ENCODE measurements at places on chromosomes 4 and X. TPM values are rescaled to one million over a fixed set of nuclear protein-coding genes. Genes with fewer than 3 reads are reported as not detected.
A peak's percentile ranks its signal among the peaks of the same experiment; 100 is the strongest.

DNA sequence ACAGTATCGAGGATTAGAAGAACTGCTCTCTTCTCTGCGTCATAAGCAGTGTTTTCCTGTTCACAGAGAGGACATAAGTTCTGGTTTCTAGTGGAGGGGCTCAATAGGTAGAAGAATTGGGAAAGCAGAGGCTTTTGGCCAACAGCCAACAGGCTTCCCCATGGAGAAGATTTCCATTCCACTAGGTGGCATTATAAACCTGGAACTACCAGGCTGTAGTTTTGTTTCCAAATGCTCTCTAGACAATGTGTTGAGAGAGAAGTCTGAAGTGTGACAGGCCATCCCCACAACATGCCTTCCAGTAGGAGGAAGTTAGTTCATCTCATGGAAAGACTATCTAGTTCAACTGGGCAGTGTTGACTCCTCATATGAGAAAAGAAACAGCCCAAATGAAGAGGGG, 63.8 kb upstream of the ANXA10 start:
- H3K4me3 ChIP-seq, result no peak overlapping the region
- H3K27ac ChIP-seq, result no peak overlapping the region
- DNase-seq, result no peak
- no peaks in the 10 kb centered on the region for H3K36me3 ChIP-seq
- H3K27me3 ChIP-seq, result no peaks in the 10 kb centered on the region
- no peaks in the 10 kb centered on the region for H3K4me1 ChIP-seq

GRCh38 chr4:142698552-142698951, 147.5 kb downstream of the INPP4B start:
- no peaks in the 10 kb centered on the region for H3K36me3 ChIP-seq
- H3K27me3 ChIP-seq, result no peaks in the 10 kb centered on the region
- peaks cover 40% of the 10 kb centered on the region for H3K4me1 ChIP-seq
- no peak for DNase-seq
- no peak overlapping the region for H3K4me3 ChIP-seq
- H3K27ac ChIP-seq, result peak overlapping the region; percentile 38

DNA sequence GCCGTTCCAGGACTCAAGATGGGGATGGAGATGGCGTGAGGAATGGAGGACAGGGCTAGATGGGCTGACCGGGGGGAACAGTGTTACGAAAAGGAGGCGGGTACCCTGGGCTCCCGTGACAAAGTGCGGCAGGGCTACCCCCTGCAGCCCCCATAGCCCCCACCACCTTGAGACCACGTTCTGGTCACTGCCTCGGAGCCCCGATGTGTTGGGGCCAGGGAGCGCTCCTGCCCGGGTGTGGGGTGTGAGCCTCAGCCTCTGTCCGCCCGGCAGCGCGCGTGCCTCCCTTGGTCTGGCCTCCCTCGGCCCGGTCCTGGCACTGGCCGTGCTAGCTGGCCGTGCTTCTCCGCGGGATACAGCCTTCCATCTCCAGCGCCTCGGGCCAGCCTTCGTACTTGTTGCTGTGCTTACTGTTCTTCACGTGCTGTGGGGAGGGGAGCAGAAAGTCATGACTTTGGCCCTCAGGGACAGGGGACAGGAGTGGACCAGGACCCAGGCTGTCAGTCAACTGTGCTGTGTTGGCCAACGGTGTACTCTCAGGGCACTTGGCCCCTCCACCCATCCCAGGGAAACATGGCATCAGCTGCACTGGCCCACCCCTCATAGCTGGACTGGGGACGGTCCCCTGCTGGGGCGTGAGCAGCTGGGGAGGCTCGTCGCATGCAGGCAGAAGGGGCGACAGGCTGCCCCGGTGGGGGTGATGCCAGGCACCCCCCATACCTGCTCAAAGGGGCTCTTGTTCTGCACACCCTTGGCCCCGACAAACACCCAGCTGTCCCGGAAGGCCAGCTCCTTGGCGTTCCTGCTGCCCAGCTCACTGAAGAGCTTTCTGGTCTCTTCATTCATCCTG, 9.3 kb downstream of the FAM3A start:
- peaks cover 17% of the 10 kb centered on the region for H3K36me3 ChIP-seq
- peaks cover 14% of the 10 kb centered on the region for H3K4me1 ChIP-seq
- DNase-seq, result no peak
- H3K4me3 ChIP-seq, result no peak overlapping the region

DNA sequence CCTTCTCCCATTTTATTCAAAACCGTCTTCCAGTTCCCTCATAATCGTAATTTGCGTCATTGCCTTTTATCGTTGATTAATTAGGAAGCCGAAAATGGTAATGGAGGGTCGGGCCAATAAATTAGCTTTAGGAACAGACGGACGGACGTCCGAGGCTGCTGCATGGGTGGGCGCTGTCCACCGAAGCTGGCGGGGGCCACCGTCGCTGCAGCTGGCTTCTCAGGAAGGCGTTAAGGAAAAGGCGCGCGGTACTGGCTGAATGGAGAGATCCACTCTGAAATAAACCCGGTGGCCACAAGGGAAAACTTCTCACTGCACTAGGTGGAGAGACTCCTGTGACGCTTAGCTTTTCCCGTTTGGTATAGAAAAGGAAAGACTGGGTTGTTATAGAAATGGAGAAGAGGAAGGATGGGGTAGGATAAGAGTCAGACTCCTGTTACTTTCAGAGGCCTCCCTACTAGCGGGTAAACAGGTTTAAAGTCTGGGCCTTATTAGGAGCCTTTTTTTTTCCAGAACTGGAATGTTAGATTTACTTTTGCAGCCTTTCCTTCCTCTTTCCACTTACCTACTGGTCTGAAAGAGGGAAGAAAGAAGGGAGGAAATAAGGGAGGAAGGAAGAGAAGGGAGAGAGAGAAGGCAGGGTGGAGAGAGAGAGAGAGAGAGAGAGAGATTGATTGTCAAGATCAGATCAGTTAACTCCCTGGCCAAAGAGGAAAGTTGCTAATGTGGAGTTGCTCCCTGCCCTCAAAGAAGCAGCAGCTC, 11.3 kb upstream of the PRDM8 start:
- peaks cover 45% of the 10 kb centered on the region for H3K4me1 ChIP-seq
- DNase-seq, result no peak
- H3K27me3 ChIP-seq, result peaks cover 12% of the 10 kb centered on the region
- H3K4me3 ChIP-seq, result peak overlapping the region; percentile 96

- H3K27me3 ChIP-seq, result no peaks in the 10 kb centered on the region
- DNase-seq, result no peak
Observed at GRCh38 chr4:69096810-69097209, 536 bp downstream of the UGT2B7 start.

DNA sequence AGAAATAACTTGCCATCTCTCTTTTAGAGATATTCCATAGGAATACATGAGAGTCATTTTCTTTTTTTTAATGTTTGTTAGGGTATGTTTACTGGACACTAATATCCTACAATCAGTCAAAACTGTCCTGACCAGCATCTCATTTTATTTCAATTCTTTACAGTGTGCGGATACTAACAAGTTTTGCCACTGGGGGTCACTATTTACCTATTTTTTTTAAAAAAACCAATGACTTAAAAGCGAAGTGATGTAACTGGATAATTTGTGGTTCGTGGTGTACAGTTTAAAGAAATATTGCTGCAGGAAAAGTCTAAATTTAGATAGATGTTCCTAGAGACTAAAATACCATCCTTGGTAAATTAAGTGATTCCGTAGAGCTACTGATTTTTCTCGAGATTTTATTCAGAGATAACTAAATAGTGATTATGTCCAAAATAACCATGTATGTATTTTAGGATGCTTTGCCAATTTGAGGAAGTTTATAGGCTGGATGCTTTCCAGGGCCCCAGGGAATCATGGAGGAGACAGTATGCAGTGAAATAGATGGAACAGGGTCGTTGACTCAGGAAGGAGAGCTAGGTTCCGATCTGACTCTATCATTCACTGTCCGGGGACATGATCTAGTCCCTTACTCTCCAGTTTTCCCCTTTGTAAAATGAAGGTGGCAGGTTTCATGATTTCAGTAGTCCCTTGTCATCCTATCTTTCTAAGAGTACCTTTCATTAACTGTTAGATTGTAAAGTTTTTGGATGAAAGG, 34.0 kb upstream of the GNPDA2 start:
- H3K27me3 ChIP-seq, result peaks cover 20% of the 10 kb centered on the region
- no peak overlapping the region for H3K4me3 ChIP-seq
- H3K36me3 ChIP-seq, result no peaks in the 10 kb centered on the region

DNA sequence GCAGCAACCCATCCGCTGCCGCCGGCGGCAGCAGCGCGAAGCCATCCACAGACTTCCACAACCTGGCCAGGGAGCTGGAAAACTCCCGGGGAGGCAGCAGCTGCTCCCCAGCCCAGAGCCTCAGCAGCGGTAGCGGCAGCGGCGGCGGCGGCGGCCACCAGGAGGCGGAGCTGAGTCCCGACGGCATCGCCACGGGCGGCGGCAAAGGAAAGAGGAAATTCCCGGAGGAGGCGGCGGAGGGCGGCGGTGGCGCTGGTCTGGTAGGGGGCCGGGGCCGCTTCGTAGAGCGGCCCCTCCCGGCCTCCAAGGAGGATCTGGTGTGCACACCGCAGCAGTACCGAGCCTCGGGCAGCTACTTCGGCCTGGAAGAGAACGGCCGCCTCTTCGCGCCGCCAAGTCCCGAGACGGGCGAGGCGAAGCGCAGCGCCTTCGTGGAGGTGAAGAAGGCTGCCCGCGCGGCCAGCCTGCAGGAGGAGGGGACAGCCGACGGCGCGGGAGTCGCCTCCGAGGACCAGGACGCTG, 4.9 kb downstream of the PRDM8 start:
- peak overlapping the region; percentile 75 for H3K27ac ChIP-seq
- peaks cover 23% of the 10 kb centered on the region for H3K4me1 ChIP-seq

- H3K27ac ChIP-seq, result no peak overlapping the region
- H3K4me1 ChIP-seq, result peaks cover 39% of the 10 kb centered on the region
- peaks cover 5% of the 10 kb centered on the region for H3K36me3 ChIP-seq
Observed at GRCh38 chr4:40621592-40622512, 7.8 kb downstream of the RBM47 start.

DNA sequence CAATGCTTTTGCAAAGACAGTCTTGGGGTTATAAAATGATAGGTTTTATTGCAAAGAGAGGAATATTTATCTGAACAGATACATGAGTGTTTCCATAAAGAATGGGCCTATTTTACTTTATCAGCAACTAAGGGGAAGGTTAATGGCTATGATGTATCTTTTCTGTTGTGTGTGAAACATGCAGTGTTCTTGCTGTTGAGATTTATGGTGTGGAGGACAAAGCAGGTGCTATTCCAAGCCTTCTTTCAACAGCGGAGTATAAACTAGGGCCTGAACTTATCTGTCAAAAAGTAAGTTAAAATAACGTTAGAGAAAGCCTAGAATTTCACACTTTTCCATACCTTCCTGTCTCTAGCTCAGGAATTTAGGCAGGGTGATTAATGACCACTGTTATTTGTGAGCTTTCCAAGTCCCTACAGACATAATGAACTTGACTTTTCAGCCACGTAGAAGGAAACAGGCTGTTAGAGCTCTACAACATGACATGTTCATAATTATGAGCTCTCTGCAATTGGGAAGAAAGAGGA, 411.4 kb downstream of the IL1RAPL1 start:
- H3K4me3 ChIP-seq, result no peak overlapping the region
- H3K27ac ChIP-seq, result no peak overlapping the region
- no peaks in the 10 kb centered on the region for H3K4me1 ChIP-seq
- H3K27me3 ChIP-seq, result no peaks in the 10 kb centered on the region
- no peak for DNase-seq

- H3K27ac ChIP-seq, result no peak overlapping the region
- no peak overlapping the region for H3K4me3 ChIP-seq
- H3K4me1 ChIP-seq, result no peaks in the 10 kb centered on the region
- no peak for DNase-seq
- H3K36me3 ChIP-seq, result no peaks in the 10 kb centered on the region
Observed at GRCh38 chrX:112235547-112235946, 153.0 kb upstream of the TRPC5 start.

GRCh38 chr4:183178201-183178600, 79.1 kb downstream of the WWC2 start:
- H3K27ac ChIP-seq, result no peak overlapping the region
- no peak for DNase-seq
- no peak overlapping the region for H3K4me3 ChIP-seq
- peaks cover 2% of the 10 kb centered on the region for H3K4me1 ChIP-seq
- peaks cover 57% of the 10 kb centered on the region for H3K27me3 ChIP-seq

NEXMIF gene
- 0.06 TPM for total RNA-seq

F8 gene
- total RNA-seq, result 15.0 TPM

GDI1 gene
- total RNA-seq, result 99.0 TPM

TLR1 gene
- total RNA-seq, result 3.2 TPM

Measured in activated CD8-positive, alpha-beta memory T cell treated with anti-CD3 and anti-CD28 coated beads, Interleukin-2, amount 10 ng/mL, durations not matched to agents 7 days and 5 days (primary cell).